Activated CD8-positive, alpha-beta memory T cell treated with anti-CD3 and anti-CD28 coated beads, Interleukin-2, amount 10 ng/mL, durations not matched to agents 7 days and 5 days (primary cell): ENCODE measurements at places on chromosomes 5 and 9. TPM values are rescaled to one million over a fixed set of nuclear protein-coding genes. Genes with fewer than 3 reads are reported as not detected.
A peak's percentile ranks its signal among the peaks of the same experiment; 100 is the strongest.

- no peaks in the 10 kb centered on the region for H3K27me3 ChIP-seq
- no peaks in the 10 kb centered on the region for H3K36me3 ChIP-seq
Observed at GRCh38 chr5:75659791-75660450, 48.7 kb downstream of the ANKDD1B start.

- peak overlapping the region; percentile 33 for H3K4me3 ChIP-seq
- no peaks in the 10 kb centered on the region for H3K27me3 ChIP-seq
- peaks cover 1% of the 10 kb centered on the region for H3K36me3 ChIP-seq
- DNase-seq = peak; percentile 80
- H3K27ac ChIP-seq = peak overlapping the region; percentile 87
Observed at GRCh38 chr9:19161257-19162025, 34.1 kb upstream of the PLIN2 start.

- H3K4me3 ChIP-seq = peak overlapping the region; percentile 64
- DNase-seq = peak; percentile 67
- peak overlapping the region; percentile 45 for H3K27ac ChIP-seq
- peaks cover 11% of the 10 kb centered on the region for H3K36me3 ChIP-seq
- H3K4me1 ChIP-seq = peaks cover 34% of the 10 kb centered on the region
- peaks cover 3% of the 10 kb centered on the region for H3K27me3 ChIP-seq
Observed at GRCh38 chr9:136546697-136547501, 1.1 kb upstream of the NOTCH1 start.

GRCh38 chr5:146076028-146076427 is 29.3 kb downstream of the PLAC8L1 start:
- H3K27ac ChIP-seq = no peak overlapping the region
- no peaks in the 10 kb centered on the region for H3K36me3 ChIP-seq
- H3K4me3 ChIP-seq = no peak overlapping the region

DNA sequence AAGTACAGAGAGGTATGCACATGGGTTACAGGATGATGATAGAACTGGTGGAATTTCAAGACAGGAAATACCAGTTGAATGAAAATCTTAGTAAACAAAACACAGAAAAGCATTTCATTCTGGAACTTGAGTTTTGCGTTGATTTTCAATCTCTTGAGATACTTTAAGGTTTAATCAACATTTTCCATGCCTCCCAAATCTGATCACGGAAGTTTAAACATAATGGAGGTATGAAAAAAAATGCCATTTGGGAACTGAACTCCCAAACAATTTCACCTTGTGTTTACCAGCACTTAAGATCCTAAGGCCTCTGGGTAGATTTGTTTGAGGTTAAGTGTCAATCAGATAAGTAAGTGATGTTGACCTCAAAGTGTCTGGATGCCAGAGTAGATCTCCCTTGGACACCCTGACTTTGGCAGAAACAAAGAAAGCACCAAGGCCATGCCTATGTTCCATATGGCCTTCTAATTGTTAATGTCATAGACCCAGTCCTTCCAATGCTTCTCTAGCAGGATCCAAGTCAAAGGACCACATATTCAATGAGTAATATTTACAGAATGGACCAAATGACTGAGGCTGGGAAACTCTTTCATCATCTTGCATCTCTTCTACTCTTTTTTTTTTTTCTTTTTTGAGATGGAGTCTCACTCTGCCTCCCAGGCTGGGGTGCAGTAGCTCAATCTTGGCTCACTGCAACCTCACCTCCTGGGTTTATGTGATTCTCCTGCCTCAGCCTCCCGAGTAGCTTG is 216.9 kb downstream of the ARRDC3 start:
- peaks cover 37% of the 10 kb centered on the region for H3K4me1 ChIP-seq
- peaks cover 5% of the 10 kb centered on the region for H3K36me3 ChIP-seq
- no peak overlapping the region for H3K4me3 ChIP-seq
- no peak for DNase-seq
- H3K27ac ChIP-seq = no peak overlapping the region

DNA sequence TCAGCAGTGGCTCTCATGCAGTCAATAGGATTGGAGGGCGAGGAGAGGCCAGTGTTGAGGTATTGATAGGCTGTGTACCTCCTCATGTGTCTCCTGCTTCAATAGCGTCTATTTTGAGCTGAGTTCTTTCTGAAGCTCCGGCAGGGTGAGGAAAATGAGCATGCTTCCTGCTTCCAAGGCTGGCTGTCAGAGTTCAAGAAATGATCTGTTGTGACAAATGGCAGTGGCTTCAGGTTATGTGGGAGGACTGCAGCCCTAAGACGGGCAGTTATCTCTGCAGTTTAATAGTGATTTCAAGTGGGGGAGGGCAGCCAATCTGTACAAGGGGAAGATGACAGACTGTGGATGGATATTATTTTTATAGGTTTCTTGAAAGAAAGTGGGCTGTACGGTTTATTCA is 54.0 kb upstream of the CXCL14 start:
- peak; percentile 9 for DNase-seq
- H3K4me3 ChIP-seq = no peak overlapping the region
- peaks cover 9% of the 10 kb centered on the region for H3K27me3 ChIP-seq
- H3K36me3 ChIP-seq = no peaks in the 10 kb centered on the region

DNA sequence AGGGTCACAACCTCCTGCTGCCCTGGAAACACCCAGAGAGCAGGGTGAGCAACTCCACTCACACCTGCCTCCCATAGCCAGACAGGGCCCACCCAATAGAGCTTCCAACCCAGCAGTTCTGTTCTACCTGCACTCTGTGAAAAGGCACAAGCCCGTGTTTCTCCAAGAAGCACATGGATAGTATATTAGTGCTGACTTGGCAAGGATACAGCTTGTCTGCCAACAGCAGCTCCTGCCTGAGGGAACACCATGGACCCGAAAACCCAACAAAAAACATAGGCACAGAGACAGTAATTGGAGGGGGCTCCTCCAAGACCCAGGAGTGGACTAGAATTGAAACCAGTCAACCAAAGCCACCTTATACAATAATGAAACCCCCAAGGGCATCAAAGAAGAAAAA is 48.6 kb downstream of the CDKN2A start:
- H3K36me3 ChIP-seq = no peaks in the 10 kb centered on the region
- H3K4me3 ChIP-seq = no peak overlapping the region
- peaks cover 25% of the 10 kb centered on the region for H3K27me3 ChIP-seq
- no peaks in the 10 kb centered on the region for H3K4me1 ChIP-seq
- H3K27ac ChIP-seq = no peak overlapping the region
- no peak for DNase-seq

DNA sequence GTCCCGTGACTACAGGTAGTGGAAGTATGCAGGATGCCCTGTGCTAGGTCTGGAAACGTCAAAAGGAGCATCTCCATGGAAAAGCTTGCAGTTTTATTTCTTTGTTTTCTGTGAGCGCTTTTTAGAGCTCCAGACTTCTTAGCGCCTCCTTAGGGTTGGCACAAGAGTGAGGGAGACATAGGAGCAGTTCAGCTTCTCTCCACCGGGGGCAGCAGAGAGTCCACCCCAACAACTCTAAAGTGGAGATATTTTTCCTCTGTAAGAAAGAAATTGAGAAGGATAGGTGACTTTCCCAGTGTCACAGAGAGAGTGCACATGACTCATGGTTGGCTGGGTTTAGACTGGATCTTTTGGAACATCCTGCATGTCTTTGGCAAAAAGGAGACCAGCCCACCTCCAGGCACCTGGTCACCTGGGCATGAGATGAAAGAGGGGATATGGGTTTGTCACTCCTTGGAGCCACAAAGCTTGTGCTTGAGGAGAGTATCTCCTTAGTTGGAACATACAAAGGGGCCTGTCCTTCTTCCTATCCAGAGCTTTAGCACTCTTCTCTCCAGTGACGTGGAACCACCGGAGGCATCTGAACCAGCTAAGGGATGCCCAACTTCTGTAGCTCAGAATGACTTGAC is 637.7 kb downstream of the SEMA5A start:
- H3K4me3 ChIP-seq = no peak overlapping the region
- H3K4me1 ChIP-seq = no peaks in the 10 kb centered on the region
- no peak overlapping the region for H3K27ac ChIP-seq
- DNase-seq = no peak

DNA sequence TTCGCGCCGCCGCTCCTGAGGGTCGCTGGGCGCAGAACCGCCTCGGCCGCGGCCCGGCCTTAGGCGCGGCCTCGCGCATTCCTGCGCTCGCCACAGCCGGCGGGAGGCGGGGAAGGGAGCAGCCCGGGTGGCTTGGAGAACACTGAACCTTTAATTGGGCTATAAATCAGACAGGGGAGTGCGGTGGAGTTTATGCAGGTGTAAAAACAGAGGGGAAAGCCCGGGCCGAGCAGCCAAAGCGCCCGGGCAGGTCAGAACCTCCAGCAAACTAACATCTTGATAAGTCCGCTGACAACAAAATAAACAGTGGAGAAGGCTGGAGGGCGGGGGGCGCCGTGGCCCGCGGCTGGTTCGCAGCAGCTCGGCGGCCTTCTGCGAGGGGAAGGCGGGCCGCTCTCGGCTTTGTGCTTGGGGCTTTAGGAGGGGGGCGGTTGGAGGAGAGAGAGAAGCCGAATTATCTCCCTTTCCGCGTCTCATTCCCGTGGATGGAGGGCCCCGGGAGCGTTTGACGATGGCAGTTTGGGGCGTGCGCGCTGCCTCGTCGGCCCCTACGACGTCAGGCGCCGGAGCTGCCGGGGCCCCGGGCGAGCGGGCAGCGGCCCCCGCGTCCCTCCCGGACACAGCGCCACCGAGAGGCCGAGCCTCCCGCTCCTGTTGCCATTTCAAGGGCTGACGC is 11.3 kb downstream of the FOXD1 start:
- H3K4me3 ChIP-seq = no peak overlapping the region
- peak overlapping the region; percentile 19 for H3K27ac ChIP-seq
- DNase-seq = no peak
- peaks cover 1% of the 10 kb centered on the region for H3K36me3 ChIP-seq

- H3K27ac ChIP-seq = peak overlapping the region; percentile 72
- peak overlapping the region; percentile 87 for H3K4me3 ChIP-seq
- peak; percentile 64 for DNase-seq
- H3K4me1 ChIP-seq = peaks cover 41% of the 10 kb centered on the region
Observed at GRCh38 chr5:98774192-98775033, 950 bp downstream of the RGMB start.

DNA sequence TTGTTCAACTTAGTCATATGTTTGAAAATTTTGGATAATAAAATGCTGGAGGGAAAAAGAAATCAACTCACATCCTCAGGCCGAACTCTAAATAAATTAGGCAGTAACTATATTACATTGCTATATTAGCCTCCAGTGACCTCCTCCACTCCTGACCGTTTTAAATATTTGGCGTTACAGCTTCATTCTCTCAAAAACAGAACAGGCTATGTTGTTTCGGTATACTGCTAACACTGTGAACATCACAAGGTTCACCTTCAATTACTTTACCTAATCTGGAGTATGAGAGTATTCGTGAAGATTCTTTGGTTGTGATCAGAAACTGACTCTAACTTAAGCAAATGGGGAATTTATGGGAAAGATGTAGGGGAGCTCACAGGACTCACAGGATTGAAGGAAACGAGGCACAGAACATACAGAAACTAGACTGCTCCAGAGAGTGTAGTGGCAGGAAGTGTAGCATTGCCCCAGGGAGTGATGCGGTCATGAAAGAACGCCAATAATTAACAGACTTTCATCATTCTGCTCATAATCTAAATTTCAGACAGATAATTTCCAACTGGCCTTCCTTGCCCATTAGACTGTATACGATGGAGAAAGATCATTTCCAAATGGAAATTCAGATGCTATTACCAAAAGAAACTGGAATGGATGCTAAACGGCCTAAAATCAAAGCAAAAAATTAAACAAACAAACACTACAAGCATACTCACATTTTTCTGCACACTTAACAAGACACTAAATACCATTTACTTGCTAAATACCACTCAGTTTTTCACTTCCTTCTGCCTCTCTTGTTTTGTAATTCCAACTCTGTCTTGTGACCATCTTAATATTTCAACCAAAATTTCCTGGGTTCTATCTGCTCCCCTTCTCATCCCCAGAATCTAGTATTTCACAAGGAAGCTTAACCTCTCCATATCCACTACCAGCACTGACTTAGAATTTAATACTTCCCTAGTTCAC is 110.1 kb upstream of the LPAR1 start:
- no peaks in the 10 kb centered on the region for H3K36me3 ChIP-seq
- no peaks in the 10 kb centered on the region for H3K27me3 ChIP-seq
- no peak overlapping the region for H3K4me3 ChIP-seq
- DNase-seq = no peak

GRCh38 chr9:96361668-96362067 is 21.8 kb downstream of the SLC35D2 start:
- no peaks in the 10 kb centered on the region for H3K27me3 ChIP-seq
- peaks cover 14% of the 10 kb centered on the region for H3K36me3 ChIP-seq
- no peak overlapping the region for H3K27ac ChIP-seq
- DNase-seq = no peak
- H3K4me1 ChIP-seq = no peaks in the 10 kb centered on the region

GRCh38 chr9:97979788-97980478 is 3.2 kb upstream of the ANP32B start:
- no peak overlapping the region for H3K27ac ChIP-seq
- H3K27me3 ChIP-seq = no peaks in the 10 kb centered on the region
- H3K4me1 ChIP-seq = peaks cover 11% of the 10 kb centered on the region
- no peak for DNase-seq
- peaks cover 1% of the 10 kb centered on the region for H3K36me3 ChIP-seq

DNA sequence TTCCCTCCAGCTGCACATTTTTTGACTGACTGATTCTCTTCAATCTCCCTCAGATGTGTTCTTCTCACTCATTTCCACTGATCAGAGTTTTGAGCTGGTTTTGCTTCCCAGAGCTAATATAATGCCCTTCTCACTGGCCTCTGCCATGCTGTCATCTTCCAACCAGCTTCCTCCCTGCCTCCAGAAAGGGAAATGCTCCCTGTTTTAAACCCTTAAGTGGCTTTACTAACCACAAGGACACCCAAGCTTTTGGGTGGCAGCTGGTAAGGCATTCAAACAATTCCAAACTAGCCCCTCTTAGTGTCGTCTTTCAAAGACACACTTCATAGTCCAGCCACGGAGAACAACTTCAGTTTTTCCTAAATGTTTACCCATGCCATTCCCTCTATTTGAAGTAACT is 172.5 kb downstream of the CRB2 start:
- H3K36me3 ChIP-seq = peaks cover 5% of the 10 kb centered on the region
- no peak overlapping the region for H3K27ac ChIP-seq
- H3K27me3 ChIP-seq = no peaks in the 10 kb centered on the region
- H3K4me3 ChIP-seq = no peak overlapping the region
- DNase-seq = no peak

- peaks cover 79% of the 10 kb centered on the region for H3K36me3 ChIP-seq
- peak overlapping the region; percentile 32 for H3K4me3 ChIP-seq
- no peaks in the 10 kb centered on the region for H3K27me3 ChIP-seq
- peaks cover 77% of the 10 kb centered on the region for H3K4me1 ChIP-seq
Observed at GRCh38 chr5:32595118-32595517, 9.8 kb downstream of the SUB1 start.

ANKRD18B gene
- total RNA-seq = 0.33 TPM

CMYA5 gene
- total RNA-seq = 0.12 TPM

WHRN gene
- total RNA-seq = 6.5 TPM

GRXCR2 gene
- total RNA-seq = not detected

ECSCR gene
- 0.29 TPM for total RNA-seq

VAV2 gene
- 5.5 TPM for total RNA-seq

IL4 gene
- 0.53 TPM for total RNA-seq

KCNV2 gene
- total RNA-seq = not detected

HMGCS1 gene
- total RNA-seq = 121 TPM

PCDHA2 gene
- not detected for total RNA-seq

MLANA gene
- total RNA-seq = not detected

DELE1 gene
- total RNA-seq = 68.7 TPM

GAS1 gene
- 0.07 TPM for total RNA-seq
